ENCODE measurements at places on chromosomes 2 and 18.

DNA sequence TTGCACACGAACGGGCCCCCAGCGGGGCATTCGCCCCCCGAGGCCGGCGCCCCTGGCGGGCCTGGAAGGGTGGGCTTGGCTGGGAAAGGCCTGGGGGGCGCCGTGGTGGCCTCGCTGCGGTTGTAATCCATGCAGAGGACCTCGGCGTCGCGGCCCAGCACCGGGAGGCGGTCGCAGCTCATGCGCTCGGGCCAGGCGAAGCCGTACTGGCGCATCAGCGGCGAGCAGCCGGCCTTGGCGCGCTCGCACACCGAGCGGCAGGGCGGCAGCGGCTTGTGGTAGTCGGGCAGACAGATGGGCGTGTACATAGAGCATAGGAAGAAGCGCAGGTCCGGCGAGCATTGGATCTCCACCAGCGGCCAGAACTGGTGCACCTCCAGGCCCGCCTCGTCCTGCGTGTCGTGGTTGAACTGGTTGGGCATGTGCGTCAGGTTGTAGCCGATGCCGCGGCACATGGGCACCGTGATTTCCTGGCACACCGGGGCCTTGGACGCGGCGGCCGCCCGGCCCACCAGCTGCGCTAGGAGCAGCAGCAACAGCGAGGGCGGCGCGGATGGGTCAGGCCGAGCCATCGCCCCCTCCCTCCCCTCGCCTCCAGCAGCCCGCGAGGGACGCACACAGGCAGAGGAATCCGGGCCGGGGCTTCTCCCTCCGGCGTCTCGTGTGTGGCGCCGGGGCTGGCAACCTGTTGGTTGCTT, 1.4 kb downstream of the FZD5 start:
- DNase-seq: peak; percentile 33

- no peak for DNase-seq
Observed at GRCh38 chr18:5942591-5942990, 47.3 kb upstream of the TMEM200C start.

GRCh38 chr2:99694331-99694730, 204.5 kb upstream of the REV1 start:
- DNase-seq: no peak

DNA sequence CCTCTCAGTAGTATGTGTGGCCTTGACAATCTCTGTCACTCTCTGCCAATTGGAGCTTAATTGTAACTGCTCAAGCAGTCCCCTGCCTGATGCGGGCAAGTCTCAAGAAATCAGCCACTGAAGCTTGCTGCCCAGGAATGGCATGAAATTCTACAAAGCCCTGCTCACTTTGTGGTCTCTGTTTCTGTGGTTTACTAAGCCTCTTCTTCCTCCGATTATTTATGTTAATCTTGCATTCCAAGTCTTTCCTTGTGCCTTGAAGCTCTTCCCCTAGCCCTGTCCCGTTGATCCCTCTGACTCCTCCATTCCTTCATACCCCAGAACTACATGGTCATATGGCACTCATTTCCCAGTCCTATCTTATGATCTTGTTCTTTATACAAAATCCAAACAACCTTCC, 489.3 kb upstream of the CHST9 start:
- no peak for DNase-seq
